CD4-positive, alpha-beta memory T cell (primary cell): ENCODE measurements at places on chromosomes 11 and 22.

- no peak for DNase-seq
Observed at GRCh38 chr11:118166641-118167040, 9.8 kb downstream of the SCN2B start.

DNA sequence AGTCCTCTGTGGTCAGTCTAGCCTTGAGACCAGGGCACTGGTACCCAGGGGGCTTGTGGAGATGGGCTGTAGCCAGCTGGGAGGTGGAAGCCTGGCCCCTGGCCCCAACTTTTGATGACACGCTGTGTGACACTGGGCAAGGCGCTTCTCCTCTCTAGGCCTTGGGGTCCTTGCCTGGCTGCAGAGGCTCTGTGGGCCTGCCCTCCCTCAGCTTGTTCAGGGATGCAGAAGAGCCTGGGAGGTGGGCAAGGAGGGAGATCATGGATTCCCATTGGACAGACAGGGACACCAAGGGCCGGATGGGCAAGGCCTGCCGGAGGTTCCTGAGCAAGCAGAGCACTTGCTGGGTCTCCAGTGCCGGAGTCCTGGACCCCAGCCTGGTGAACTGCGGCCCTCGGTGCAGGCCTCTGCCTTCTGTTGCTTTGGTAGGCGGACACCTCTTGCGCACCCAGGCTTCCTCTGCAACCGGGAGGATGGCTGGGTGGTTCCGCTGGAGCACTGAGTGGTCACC, 1.3 kb upstream of the PPP2R5B start:
- no peak for DNase-seq

DNA sequence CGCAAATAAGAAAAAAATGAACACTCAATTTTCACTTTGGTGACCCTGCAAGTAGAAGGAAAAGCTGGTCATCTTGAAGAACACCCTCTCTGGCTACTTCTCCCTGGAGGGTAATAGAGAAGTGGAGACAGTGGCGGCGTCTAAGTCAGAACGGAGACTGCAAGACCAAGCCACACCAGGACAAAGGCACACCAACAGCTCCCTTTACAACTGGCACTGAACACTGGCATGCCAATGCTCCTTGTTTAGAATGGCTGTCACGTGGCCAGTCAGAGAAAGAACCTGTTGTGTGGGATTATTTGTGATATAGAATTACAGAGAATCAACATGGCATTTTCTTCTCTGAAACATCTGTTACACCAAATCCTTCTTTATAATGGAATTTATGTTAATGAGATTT, 61.3 kb upstream of the YPEL1 start:
- DNase-seq, result no peak

- no peak for DNase-seq
Observed at GRCh38 chr11:131928992-131929391, 558.6 kb downstream of the NTM start.

GRCh38 chr22:28075358-28075981, 156.4 kb upstream of the PITPNB start:
- DNase-seq, result no peak

GRCh38 chr11:70005107-70005818, 72.9 kb upstream of the ANO1 start:
- no peak for DNase-seq

DNA sequence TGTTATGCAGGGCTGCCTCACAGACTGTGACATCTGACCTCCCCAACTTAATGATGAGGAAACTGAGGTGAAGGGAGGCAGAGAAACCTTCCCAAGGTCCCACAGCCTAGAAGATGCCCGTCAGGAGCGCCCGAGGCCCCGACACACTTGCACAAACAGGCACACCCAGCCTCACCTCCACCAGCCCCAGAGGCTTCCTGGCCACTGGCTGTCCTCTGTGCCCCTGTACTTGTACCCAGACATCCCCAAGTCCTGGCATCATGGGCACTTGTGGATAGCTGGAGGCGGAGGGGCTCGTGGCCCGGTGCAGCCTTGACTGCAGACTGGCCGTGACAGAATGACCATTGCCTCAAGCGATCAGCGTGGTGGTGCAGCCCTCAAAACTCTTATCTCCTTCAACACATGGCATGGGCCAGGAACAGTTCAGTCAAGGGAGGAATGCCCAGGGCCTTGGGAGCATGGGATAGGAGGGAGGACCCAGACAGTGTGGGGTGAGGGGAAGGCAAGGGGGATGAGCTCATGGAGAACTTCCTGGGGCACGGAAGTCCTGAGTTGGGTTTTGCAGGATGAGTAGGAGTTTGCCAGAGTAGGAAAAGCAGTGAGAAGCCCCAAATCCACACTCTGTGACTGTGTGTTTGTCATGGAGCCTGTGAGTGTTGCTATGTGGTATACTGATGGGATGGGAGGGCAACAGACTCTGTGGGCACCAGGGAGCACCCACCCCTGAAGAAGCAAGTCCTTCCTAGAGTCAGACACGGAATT, 25.8 kb upstream of the PPARA start:
- DNase-seq, result no peak

GRCh38 chr11:130693543-130693942, 222.7 kb downstream of the SNX19 start:
- no peak for DNase-seq

GRCh38 chr11:10938231-10938630, 80.4 kb upstream of the ZBED5 start:
- no peak for DNase-seq

DNA sequence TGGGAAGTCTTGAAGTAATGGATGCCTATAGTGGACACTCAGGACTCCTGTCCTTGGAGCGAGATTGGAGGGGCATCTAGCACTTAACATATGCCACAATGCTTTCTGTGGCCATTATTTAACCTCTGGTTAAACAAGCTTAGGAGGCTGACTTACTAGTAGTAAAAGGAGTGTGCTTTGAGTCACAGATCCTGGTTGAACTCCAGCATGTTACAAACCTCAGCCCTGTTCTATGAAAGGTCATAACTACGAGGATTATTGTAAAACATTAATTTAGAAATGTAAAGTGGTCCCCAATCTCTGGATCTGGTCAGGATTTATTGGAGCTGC, 1.1 kb upstream of the LBHD1 start:
- no peak for DNase-seq

DNA sequence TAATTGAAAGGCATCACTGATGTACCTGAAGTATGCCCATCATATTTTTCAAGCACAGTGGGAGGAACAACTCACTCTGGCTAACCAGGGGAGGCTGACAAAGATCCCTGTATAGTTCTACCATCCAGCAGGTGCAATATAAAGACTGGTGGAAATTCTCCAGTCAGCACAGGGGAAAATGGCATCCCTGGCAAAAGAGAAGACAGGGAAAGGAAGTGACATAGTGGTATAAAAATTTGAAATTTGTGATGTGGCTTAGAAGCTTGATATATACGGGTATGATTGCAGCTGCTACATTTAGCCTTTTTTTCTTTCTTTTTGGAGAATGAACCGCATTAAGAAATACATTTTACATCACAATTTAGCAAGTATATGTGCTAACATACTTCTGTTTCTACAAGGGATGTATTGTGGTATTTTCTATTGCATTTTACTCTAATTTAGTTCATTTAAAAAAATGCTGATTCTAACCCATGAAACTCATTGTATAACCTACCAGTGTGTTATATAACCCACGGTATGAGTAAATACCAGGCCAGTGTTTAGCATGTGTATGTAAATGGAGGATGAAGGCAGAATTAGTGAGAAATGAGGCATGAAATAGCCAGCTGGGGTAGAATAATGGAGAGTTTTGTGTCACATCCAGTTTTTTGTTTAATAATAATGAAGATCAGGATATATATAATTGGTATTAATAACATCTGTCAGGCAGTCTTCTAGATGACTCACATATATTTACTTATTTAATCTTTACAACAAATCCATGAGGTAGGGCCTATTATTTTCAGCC, 186.1 kb downstream of the ARHGAP42 start:
- no peak for DNase-seq

DNA sequence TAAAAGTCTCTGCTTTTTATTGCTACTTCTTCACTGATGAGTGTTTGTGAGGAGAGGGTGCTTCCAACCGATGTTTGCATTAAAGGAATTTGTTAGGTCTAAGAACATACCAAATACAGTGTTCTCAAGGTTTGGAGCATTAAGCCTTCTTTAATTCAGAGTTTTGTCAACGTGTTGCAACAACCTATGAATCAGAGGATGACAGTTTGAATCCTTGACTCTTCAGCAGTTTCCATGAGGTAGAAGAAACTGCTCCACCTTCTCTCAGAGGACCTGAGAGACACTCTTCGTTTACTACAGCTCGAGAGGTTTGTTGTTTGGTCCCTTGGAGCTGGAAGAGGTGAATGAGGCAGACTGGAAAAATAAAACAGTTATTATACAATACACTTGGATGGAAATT, 55.7 kb downstream of the NCAM1 start:
- no peak for DNase-seq

DNA sequence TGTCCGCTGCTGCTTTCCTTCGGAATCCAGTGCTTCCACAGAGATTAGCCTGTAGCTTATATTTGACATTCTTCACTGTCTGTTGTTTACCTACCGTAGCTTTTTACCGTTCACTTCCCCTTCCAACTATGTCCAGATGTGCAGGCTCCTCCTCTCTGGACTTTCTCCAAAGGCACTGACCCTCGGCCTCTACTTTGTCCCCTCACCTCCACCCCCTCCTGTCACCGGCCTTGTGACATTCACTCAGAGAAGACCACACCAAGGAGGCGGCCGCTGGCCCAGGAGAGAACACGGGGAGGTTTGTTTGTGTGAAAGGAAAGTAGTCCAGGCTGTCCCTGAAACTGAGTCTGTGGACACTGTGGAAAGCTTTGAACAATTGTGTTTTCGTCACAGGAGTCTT, 15.4 kb upstream of the ST14 start:
- DNase-seq, result no peak
